Hepatic stellate cell (primary cell): ENCODE measurements at places on chromosomes 4 and X.

DNA sequence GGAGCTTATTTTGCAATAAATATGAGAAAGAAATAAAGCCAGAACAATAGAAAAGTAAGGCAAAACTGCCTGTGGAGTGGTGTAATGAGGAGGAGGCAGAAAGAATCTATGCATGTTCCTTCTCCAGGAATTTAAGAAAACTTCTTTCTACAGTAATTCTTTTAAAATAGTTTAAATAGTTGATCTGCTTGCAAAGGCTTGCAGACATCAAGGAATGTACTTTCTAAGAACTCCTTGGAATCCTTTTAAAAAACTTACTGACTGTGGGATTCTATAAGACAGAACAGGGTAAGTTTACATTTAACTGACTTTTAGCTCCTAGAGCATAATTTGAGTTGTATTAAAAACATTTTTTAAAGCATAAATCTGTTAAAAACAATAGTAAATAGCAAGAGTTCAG is 63.2 kb upstream of the ALB start:
- no peak for DNase-seq

GRCh38 chr4:88659890-88660208 is 37.8 kb downstream of the NAP1L5 start:
- DNase-seq, result no peak

DNA sequence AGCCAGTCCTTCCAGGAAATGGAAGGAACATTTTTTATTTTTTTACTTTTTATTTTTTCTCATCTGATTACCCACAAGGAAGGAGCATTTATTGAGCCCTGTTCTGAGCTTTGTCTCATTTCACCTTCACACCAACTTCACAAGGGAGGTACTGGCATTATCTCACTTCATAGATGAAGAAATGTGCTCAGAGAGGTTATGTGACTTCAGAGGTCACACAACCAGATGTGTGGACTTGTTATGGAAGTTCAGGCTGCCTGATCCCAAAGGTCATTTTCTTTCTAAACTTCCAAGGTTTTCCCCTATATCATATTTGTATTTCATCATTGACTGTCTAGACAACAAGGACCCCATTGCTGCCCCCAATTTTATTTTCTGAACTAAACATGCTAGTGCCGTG is 160.3 kb downstream of the DCLK2 start:
- DNase-seq, result no peak

GRCh38 chrX:132467026-132467425 is 21.8 kb downstream of the MBNL3 start:
- no peak for DNase-seq

- no peak for DNase-seq
Measured at GRCh38 chr4:53905941-53906377, 158.4 kb downstream of the CHIC2 start.

GRCh38 chr4:16140879-16141249 is 57.0 kb upstream of the PROM1 start:
- DNase-seq, result peak; percentile 11

DNA sequence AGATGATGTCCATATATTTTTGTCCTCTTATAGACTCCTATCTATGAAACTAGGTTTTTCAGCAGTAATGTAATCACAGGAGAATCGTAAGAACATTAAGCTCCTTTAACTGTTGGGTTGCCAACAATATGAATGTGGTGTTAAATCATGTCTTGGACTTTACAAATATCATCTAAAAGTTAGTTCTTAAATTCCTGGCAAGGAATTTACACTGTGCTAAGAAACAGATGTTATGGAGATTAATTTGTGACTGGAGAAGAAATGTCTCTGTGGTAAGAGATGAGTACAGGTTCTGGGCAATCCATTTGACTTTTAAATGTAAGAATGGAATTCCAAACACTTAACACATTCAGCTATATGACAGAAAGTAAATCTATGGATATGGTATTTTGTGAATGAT is 34.6 kb downstream of the CNKSR2 start:
- DNase-seq, result no peak

DNA sequence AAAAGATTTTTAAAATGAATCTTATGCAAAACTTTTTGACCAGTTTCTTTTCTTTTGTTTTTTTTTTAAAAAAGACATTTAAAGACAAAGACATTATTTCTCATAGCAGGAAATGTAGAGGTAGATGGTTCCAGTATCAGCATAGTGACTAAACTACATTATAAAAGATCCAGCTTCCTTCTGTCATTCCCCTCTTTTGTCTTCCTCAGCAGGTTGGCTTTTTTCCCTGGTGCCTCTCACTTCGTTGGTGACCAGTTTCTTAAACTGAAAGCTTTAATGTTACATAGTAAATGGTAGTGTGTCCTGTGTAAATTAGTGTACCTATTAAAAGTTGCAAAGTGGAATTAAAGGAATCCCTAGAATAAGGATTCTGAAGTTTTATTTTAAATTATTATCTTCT is 36.1 kb downstream of the DCK start:
- no peak for DNase-seq

- DNase-seq, result no peak
Measured at GRCh38 chrX:28591542-28591941, 4.3 kb downstream of the IL1RAPL1 start.

- no peak for DNase-seq
Measured at GRCh38 chr4:153522802-153523094, 56.6 kb downstream of the TMEM131L start.
